SJSA1 (cell line): ENCODE measurements at places on chromosomes 1 and 21. TPM values are rescaled to one million over a fixed set of nuclear protein-coding genes. Genes with fewer than 3 reads are reported as not detected.

GRCh38 chr1:6435129-6435528 is 10.6 kb downstream of the ESPN start:
- H3K27me3 ChIP-seq = peaks cover 5% of the 10 kb centered on the region
- no peaks in the 10 kb centered on the region for H3K36me3 ChIP-seq
- H3K4me1 ChIP-seq = no peaks in the 10 kb centered on the region
- no peak overlapping the region for H3K4me3 ChIP-seq
- H3K27ac ChIP-seq = no peak overlapping the region

GRCh38 chr1:6700853-6701436 is 671 bp downstream of the DNAJC11 start:
- peak overlapping the region; percentile 97 for H3K4me3 ChIP-seq
- H3K27ac ChIP-seq = peak overlapping the region; percentile 82
- H3K4me1 ChIP-seq = peaks cover 17% of the 10 kb centered on the region
- no peak for DNase-seq
- H3K27me3 ChIP-seq = no peaks in the 10 kb centered on the region

TCP10L gene
- not detected in 2 replicates for total RNA-seq

S100A5 gene
- not detected in 2 replicates for total RNA-seq

DNA sequence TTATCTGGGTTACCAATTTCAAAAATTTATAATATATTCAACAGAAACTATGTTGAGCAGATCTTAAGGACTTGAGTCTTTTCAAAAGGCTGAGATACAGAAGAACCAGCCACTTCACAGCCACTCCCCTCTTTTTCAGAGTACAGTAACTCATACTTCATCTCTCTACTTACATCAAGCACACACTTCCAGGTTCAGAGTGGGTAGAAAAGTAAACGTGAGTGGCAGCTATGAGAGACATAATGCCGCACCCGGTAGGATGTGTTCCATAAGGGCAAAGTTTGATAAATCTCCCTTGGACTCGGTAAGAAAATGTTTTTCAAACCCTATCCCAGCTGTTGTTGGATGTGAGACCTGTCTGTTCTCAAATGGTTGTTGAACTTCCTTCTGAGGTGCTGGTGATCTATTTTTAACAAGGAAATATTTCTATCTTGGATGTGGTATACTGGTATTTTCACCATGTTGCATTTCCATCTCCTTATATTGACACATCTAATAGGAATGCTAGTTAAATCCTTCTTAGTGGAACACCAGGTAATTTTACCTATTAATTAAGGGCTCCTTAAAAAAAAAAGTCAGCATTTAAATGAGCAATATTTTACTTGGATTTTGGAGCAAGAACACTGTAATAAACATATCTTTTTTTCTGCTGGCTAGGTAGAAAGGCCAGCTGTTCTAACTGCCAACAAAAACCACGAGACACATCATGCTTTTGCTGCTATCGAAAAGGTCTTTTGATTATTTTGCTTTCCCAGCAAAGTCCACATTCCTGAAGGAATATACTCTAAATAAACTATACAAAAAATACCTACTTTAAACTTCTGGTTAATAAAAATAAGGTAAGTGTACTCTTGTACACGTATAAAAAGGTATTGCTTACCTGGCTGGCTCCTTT is 28.2 kb downstream of the CNN3 start:
- H3K27me3 ChIP-seq = no peaks in the 10 kb centered on the region
- peak overlapping the region; percentile 29; the same call in 1 of the 2 replicates for H3K27ac ChIP-seq
- no peak overlapping the region for H3K4me3 ChIP-seq
- DNase-seq = no peak
- H3K4me1 ChIP-seq = peaks cover 33% of the 10 kb centered on the region
- H3K36me3 ChIP-seq = peaks cover 99% of the 10 kb centered on the region

- H3K27me3 ChIP-seq = no peaks in the 10 kb centered on the region
- H3K4me1 ChIP-seq = peaks cover 25% of the 10 kb centered on the region
- H3K27ac ChIP-seq = peak overlapping the region; percentile 71
- H3K36me3 ChIP-seq = peaks cover 50% of the 10 kb centered on the region
- H3K4me3 ChIP-seq = peak overlapping the region; percentile 59
Measured at GRCh38 chr1:67429528-67430357, 459 bp downstream of the SERBP1 start.

- no peaks in the 10 kb centered on the region for H3K27me3 ChIP-seq
- no peaks in the 10 kb centered on the region for H3K4me1 ChIP-seq
- H3K36me3 ChIP-seq = no peaks in the 10 kb centered on the region
Measured at GRCh38 chr1:43493661-43494450, 36.8 kb upstream of the PTPRF start.
